Central memory CD4-positive, alpha-beta T cell (primary cell): ENCODE measurements at places on chromosomes 2 and 18.

DNA sequence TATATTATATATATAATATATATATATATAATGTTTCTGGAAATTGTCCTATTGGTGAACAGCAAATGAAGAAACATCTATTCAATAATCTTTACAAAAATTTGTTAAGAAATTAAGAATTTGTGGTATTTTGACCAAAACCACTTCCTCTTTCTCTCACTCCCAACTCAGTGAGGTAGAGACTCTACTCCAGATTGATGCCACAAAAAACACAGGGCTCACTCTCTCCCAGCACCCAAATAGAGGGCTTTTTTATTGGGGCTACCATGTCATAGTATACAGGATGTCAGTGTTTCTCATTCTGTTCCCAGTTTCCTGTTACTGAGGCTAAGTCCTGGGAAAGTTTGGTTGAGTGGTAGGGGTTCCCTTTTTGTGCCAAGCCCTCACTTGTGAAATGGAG is 1155.4 kb downstream of the BCL11A start:
- no peak for DNase-seq

GRCh38 chr2:33136566-33136965 is 189.8 kb downstream of the LTBP1 start:
- DNase-seq: no peak

- no peak for DNase-seq
These were observed 79.7 kb downstream of the ZDBF2 start for GRCh38 chr2:206354129-206354528.

DNA sequence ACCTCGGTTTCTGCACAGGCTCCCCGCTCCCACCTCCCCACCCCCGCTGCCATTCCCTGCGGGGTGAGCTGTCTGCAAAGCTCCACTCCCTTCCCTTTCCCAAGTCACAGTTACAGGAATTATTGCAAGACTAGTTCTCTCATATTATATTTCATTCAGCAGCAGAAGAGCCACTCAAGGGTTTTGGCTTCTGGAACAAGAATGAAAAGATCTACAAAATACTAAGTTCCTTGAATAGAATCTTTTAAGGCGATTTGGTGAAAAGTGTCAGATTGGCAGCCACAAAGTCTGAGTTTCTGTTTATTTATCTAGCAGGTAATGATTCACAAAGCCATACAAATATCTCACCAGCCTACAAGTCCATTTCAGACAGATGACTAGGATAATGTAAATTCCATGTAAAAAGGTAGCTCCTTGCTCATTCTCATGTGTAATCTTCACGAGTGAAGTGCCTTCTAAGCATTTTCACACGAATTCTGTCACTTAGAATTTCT is 221.9 kb upstream of the RBBP8 start:
- DNase-seq: no peak

DNA sequence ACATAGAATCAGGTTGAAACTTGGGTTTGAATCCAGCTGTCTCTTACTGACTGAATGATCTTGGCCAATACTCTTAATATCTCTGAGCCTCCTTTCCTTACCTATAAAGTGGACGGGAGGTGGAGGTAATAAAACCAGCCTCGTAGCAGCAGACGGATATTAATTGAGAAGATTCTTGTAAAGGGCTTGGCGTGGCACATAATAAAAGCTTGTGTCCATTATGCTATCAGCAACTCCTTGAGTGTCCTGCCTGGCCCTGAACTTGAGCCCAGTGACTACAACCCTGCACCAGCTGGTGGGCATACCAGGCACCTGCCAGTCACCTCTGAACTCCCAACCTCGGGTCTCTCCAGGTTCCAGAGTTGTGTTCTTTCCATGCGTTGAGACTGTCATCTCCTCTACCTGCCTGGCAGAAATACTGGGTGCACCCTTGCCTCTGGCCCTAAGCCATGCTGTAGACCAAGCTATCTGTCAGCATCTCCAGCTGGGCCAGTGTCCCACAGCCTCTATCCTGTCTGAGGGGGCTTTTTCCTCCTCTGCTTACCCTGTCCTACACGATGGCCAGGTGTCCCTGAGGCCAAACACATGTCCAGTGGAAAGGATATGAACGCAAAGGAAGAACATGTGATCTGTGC is 9.7 kb downstream of the CAPN13 start:
- no peak for DNase-seq

GRCh38 chr18:51425889-51426288 is 228.4 kb upstream of the MEX3C start:
- DNase-seq: no peak

- DNase-seq: no peak
These were observed 208.5 kb upstream of the FN1 start for GRCh38 chr2:215644233-215644897.

- no peak for DNase-seq
These were observed 25.2 kb upstream of the FAM117B start for GRCh38 chr2:202609381-202610145.

GRCh38 chr2:172965433-172966212 is 110.0 kb upstream of the MAP3K20 start:
- no peak for DNase-seq

- no peak for DNase-seq
These were observed 17.0 kb upstream of the CD8A start for GRCh38 chr2:86807468-86808275.

DNA sequence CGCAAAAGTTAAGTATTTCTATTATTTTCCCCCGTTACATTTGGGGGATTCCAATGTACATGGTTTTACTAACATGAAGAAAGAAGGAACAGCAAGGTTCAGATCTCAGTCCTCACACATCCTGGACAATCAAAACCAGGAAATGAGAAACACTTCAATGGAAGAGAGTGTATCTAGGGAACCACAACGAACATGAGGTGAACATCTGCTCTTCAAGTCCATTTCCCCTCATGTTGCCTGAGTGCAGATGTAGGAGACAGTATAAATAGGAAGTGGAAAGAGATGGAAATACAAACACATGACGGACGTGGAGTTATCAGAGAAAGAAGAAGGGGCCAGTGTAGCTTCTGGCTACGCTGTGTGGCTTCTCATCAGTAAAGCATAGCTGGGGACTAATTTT is 52.6 kb downstream of the CHN1 start:
- no peak for DNase-seq

DNA sequence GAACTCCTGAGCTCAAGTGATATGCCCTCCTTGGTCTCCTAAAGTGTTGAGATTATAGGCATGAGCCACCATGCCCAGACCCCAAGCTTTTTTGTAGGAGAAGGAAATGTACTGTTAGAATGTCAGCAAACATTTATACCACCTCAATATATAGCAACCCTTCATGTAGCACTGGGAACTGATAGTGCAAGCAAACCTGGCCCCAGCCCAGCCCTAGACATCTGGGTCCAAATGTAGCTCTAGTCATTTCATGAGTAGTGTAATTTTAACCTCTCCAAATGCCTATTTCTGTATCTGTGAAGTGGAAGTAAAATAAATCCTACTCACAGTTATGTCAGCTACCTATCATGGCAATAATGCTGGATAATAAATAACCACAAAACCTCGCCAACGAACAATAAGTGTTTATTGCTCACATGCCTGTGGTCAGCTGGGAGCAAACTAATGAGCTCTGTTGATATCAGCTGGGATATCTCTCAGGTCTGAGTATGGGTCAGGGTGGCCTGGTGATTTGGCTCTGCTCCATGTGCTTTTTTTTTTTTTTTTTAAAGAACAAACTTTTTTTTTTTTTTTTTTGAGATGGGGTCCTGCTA is 180.4 kb downstream of the CD8B2 start:
- DNase-seq: no peak

DNA sequence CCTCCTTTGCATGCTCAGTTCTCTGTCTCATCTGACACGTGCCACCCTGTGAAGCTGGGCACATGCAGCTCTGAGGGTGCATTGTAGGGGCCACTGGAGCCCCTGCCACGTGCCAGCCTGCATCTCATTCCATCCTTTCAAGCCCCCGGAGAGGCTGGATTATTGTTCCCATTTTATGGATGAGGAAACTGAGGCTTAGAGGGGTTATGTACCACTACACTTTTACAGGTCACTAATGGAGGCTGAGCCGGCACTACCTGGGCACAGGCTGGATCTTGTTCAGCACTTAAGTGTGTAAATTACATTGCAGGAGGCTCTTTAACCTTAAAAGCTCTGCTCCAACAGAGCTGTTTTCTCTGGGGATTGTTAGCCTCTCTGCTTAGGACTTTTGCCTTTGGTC is 47.5 kb downstream of the KCNIP3 start:
- no peak for DNase-seq

DNA sequence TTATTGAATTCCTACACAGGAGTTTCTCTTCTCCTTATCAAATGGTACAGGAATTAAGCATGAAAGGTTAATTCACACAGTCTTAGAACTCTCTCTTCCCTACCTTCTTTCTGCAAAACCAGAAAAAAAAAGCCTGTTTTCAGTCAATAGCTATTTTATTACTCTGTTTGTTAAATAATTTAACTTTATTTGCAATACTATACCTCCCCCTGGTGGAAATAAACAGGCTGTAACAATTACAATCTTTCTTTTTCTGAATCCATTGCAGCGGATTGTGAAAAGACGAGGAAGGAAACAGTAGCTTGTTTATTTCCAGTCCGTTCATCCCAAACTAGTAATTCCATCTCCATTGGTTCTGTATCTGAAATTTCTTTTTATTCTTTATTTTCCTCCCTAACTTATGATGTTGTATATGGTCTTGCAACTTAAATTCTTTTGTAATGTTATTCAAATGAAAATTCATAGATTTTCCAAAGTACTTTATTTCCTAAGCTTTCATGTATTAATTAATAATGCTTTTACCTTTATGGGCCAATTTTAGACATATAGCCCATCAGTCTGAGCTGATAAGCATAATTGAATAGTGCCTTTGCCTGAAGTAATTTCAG is 165.2 kb downstream of the SH3BP4 start:
- DNase-seq: no peak

- no peak for DNase-seq
These were observed 143.7 kb downstream of the MC4R start for GRCh38 chr18:60228609-60229595.

DNA sequence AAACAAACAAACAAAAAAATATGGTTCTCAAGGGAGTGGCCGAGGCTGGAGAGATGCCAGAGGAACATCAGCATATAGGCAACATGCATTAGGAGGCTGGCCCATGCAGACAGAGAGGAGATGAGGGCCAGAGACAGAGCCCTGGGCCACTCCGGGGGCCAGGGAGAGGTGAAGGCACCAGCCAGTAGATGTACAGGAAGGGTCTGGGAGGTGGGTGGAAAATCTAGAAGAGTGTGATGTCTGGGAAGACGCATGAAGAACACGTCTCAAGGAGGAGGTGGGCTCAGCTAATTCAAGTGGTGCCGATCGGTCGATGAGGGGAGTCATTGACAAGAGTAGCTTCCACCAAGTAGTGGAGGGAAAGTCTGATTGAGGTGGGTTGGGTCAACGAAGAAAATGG is 79.9 kb downstream of the ZCCHC2 start:
- DNase-seq: no peak

- DNase-seq: no peak
These were observed 342.9 kb downstream of the LRATD1 start for GRCh38 chr2:14975381-14975780.

DNA sequence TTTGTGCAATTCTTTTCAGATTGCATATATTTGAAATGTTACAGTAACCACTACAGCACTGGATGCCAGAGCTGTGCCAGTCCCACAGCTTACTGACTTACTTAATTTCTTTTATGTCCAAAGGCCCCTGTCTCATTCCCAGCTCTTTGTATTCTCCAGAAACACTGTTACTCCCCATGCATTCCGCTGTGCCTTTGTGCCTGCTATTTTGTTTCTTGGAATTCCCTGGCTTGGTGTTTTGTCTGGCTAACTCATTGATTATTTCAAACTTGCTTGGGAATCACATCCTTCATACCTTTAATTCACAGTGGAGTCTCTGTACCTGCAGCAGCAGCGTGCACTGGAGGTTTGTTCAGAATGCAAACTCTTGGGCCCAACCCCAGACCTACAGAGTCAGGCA is 601.9 kb upstream of the DDX18 start:
- DNase-seq: no peak

GRCh38 chr2:232523682-232524597 is 2.0 kb upstream of the CHRND start:
- DNase-seq: no peak

- no peak for DNase-seq
These were observed 10.7 kb upstream of the OTOF start for GRCh38 chr2:26488463-26489212.

DNA sequence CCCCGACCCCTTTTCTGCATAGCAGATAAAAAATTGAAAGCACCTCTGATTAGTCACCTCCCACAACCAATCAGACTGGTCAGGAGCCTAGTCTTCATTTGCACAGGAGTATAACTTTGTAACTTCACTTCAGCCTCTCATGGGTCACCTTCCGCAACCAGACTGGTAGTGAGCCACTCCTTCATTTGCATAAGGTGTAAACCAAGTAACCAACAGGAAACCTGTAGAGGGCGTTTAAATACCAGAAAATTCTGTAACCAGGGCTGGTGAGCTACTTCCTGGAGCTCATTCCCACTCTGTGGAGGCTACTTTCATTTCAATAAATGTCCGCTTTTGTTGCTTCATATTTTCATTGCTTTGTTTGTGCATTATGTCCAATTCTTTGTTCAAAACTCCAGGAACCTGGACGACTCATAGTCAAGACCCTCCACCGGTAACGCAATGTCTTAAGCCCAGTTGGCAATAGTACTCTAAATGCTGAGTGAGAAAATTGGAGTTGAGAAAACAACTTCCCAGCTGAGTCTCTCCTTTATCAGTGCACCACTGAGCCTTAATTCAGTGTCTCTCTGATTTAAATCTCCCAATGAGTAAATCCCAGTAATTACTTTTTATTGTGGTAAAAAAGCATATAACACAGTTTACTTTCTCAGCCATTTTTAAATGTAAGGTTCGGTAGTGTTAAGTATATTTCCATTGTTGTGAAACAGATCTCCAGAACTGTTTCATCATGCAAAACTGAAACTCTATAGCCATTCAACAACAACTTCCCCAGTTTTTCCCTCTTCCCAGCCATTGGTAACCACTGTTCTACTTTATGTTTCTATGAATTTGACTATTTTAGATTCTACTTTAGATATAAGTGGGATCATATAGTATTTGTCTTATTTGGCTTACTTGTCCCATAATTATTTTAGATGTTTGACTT is 392.7 kb upstream of the SLC8A1 start:
- DNase-seq: no peak

DNA sequence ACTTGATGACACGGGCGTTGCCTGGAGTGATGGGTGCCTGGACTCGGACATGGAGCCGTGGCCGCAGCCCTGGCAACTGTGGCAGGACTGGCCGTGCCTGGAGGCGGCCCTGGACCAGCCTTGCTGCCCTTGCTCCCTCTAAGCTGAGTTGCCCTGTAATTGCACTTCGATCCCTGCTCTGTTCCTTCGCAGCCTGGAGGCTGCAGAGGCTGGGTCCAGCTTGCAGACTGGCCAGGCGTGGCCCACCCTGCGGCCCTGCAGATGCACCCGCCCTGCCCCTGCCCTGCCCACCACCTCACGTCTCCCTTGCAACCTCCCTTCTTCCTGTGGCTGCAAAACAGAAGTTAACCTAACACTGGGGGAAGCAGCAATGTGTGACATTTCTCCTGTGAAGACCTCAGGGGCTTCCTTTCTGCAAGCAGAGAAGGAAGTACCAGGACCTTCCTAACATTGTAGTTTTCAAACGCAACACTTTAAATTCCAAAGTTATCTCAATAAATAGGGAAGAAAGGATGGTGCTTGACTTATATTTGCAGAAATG is 174.6 kb upstream of the TPO start:
- no peak for DNase-seq
